ENCODE measurements at places on chromosomes 1 and 21. TPM values are rescaled to one million over a fixed set of nuclear protein-coding genes. Genes with fewer than 3 reads are reported as not detected.

APCS gene
- not detected for total RNA-seq

ZMPSTE24 gene
- total RNA-seq, result 32.9 TPM

F13B gene
- total RNA-seq, result not detected

L1TD1 gene
- 50.1 TPM for total RNA-seq

DENND2C gene
- 7.7 TPM for total RNA-seq

TNFRSF14 gene
- total RNA-seq, result 0.26 TPM

TAS1R3 gene
- 1.2 TPM for total RNA-seq

ASCL5 gene
- not detected for total RNA-seq

DNA sequence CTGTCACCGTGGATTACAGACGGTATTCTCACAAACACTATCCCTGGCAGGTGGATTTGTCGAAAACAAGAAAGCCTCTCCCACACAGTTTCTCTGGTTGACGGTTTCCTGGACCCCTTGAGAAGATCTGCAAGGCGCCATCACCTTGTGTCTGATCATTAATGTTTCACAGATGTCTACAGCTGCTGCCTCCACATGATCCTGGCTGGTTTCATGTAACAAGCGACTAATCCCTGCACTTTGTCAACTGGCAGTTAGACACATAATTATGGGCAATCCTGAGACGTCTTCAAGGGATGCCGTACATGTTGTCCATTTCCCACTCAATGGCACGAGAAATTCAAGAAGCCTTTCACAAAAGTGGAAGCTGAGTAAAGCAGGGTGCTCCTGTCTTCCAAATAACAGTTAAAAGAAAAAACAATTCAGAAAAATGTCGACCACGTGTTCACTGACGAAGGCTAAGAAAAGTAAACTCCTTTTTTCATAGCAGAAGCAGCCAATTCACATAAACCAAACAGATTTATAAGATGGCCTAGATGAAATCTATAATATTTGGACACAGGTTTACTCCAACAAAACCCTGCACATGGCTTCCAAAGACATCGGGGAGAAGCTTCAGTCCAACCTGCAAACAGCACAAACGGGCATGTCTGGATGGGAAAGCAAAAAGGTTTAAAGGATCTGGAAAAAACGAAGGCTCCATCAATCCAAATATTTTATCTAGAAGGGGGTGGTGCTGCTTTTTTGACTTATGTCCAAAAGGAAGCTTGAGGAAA, 52.2 kb downstream of the CAPZB start:
- no peak for DNase-seq

GRCh38 chr1:204258213-204259115, 44.7 kb upstream of the GOLT1A start:
- peak; percentile 85 for DNase-seq

- DNase-seq, result no peak
These were observed 5.9 kb downstream of the RGS16 start for GRCh38 chr1:182598296-182598695.

DNA sequence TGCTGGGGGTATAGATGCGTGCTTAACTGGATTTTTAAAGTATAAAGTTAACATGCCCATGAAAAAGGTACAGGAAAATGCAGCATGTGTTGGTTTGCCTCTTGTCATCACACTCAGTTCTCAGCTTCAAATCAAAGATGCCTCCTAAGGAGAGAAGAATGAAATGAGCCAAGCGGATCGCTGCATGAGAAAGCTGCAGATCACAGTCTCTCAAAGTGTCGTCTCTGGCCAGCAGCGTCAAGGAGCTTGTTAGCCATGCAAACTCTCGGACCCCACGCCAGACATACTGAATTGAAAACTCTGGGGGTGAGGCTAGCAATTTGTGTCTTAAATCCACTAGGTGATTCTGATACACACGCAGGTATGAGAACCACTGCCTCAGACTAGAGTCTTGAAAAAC, 297.2 kb downstream of the AJAP1 start:
- no peak for DNase-seq

- no peak for DNase-seq
These were observed 3.3 kb upstream of the LGALS8 start for GRCh38 chr1:236520445-236521005.

- DNase-seq, result peak; percentile 2
These were observed 53.6 kb downstream of the WNT9A start for GRCh38 chr1:227893949-227894721.

DNA sequence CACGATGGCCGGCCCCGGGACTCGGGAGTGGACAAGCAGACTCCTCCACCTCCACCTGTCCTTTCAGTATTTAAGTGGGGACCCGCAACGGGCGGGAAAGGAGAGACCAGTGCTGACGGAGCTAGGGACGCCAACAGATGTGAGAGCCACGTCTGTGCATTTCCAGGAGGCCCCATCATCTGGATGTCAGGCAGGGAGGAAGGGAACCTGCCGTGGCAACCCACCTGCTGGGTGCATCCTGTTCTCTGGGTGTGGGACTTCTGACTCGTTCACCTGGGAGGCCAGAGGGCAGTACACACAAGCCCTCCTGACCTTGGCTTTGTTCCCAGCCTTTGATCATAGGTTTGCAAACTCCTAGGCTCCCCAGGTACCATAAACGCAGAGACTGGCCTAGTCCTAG, 5.6 kb upstream of the PCBP3 start:
- DNase-seq, result no peak

GRCh38 chr1:72946903-72947499, 664.7 kb upstream of the NEGR1 start:
- DNase-seq, result no peak

- DNase-seq, result no peak
These were observed 95.2 kb downstream of the KCNJ15 start for GRCh38 chr21:38351961-38352521.

GRCh38 chr1:184854496-184855140, 100.0 kb upstream of the EDEM3 start:
- DNase-seq, result no peak

- DNase-seq, result no peak
These were observed 76.0 kb upstream of the OLIG2 start for GRCh38 chr21:32949701-32950100.

DNA sequence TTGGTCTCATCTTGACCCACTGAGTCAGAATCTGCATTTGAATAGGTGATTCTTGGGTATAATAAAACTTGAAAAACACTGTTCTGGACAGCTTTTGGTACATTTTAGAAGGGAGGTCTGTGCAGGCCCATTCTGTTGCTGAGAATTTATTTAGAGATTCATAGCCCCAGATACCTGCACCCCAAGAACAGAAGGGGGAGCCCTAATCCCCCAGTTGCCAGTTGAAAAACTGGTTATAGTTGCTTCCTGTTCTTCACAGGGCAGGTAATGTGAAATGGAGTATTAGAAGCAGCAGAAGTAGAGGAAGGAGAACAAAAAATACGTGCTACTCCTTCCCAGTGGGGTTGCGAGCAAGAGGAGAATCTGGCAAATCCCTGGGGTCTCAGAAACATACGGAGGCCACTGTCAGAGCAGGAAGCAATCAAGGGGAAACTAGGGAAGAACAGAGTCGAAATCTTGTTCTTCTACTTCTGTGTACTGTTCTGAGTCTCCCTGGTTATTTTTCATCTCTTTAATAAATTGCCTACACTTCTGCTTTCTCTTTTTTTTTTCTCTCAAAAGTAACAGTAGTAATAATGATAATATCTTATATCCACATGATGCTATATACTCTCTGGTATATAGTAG, 4.6 kb upstream of the CLCA2 start:
- DNase-seq, result no peak

- peak; percentile 94 for DNase-seq
These were observed at the start of gene HES4 for GRCh38 chr1:999725-1000356. TSS of gene HES4 (minus strand) at chr1:1000097. CDS start at chr1:999973, 124 bp downstream.

DNA sequence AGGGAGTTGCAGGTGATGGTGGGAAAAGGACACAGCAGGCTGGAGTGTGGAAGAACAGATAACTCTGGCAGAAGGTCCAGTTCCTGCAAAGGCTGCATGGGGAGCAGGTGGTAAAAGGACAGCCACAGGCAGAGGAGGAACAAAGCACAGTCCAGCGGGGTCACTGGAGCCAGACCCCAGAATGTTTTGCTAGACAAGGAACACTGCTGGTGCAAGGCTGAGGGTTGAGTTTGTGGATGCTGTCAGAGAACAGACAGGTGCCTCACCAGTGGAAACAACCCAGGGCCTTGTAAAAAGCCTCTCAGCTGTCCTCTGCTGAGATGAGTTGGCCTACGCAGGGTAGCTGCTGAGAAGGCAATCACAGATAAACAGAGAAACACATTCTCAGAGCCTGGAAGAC, 101.7 kb downstream of the SSBP3 start:
- no peak for DNase-seq

DNA sequence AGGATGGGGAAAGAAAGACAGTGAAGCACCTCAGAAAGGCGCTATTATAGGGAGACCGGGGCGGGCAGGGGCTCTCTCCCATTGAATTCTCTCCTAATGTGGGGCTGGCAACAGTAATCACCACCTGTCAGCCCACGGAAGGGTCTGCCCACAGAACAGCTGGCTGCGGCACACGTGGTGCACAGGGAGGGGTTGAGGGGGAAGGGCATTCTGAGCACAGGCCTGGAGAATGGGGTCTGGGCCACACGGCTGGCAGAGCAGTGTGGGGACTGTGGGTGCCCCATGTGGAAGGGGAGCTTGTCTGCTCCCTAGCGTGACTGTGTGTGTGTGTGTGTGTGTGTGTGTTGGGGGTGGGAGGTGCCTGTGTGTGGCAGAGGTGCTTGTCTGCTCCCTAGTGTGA, 4.1 kb downstream of the OLFML3 start:
- DNase-seq, result no peak

GRCh38 chr21:42290505-42290904, 24.7 kb downstream of the TFF3 start:
- no peak for DNase-seq

DNA sequence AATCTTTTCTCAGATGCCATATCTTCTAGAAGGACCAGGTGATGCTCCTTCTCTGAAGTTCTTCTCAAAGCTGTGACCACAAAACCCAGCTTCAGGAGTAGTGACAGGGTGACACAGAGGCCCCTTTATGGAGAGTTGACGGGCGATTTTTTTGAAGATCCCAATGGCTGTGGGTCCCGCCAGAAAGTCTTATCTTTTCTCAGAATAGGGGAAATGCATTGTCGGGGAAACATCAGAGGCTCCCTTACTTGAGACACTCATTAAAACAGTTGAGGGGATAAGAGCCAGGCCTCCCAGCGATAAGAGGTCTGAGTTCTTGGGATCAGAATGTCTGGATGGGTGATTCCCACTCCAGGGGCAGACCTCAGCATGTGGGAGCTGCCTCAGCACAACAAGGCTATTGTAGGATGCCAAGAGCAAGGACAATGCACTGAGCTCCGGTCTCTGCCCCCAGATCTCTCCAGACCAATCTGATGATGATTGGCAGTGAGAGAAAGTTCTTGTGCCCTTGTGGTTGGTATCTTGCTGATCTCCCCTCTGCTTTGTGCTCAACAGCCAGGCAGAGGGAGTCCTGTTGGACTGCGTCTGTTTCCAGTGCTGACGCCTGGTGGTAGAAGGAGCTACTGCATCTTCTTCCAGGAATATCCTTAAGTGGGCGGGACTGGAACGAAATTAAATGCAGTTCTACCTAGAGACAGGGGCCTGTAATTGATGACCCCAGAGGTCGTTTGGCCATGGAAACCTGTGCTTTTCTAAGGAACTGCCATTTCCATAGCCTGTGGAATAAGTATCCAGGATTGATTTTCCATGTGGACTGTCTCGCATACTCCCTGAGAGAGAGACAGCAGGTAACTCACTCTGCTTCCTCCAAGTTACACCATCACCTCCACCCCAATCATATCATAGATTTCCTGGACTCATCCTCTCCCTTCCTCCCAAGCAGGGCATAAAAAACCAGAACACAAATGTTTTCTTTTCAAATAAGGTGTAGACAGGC, 6.8 kb upstream of the ACKR1 start:
- peak; percentile 87 for DNase-seq

DNA sequence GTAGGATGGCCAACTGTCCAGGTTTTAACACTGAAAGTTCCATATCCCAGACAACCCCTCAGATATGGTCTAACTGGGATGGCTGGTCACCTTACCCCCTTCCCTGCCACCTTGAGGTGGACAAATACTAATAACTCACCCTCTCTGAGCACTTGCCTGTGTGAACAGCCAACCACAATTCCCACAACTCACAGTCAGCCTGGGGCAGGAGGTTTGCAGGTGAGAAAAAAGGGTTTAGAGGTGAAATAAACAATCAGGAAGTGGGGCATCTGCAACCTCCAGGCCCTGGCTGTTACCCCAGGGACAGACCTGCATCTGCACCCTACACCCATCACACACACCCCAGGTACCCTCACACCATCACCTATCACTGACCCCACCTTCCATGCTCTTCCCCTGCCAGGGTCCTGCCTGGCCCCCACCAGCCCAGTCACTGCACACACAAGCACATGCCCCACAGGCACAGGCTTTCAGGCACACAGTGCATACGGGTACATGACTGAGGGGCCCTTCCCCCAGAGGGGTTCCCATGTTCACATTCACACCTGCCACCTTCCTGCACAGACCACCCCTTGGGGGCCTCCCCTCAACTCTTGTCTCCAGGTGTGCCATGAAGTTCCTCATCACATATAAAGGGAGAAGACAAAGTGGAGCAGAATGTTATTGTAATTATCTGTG, 679.5 kb downstream of the MATN1 start:
- DNase-seq, result no peak

DNA sequence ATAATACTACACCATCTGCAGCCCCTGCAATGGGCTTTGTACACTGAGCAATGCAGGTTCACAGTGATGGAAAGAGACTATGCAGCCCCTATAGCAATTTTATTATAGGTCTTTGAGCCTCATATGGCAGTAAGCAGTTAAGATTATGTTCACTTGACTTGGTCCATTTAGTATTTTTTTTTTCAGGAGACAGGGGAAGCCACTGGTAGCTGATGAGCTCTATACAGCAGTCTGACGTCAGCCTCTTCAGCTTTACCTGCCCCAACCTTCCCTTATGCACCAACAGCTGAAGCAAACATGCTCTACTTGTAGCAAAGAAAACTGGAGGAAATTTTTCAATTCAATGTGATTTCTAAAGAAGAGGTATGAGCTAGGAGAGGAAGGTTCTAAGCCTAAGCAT, 32.2 kb downstream of the AIDA start:
- DNase-seq, result no peak

DNA sequence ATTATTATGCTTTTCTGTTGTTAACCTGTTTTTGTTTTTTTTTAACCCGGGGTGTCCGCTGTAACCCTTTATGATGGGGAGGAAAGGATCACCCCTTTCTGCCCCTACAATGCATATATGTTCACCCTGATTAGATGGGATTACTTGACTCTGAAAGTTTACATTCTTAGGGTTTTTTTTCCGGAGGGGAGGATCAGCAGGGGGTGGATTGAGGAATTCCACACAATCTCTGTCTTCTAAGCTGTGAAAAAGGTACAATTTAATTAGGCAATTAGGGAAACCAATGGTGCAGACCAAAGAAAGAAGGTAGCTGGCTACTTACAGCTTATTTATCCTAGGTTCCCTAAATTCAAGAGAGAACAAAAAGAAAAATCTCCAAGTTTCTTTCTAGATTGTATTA, 58.3 kb downstream of the EDEM3 start:
- DNase-seq, result no peak

All from endothelial cell (in vitro differentiated cells).